ENCODE measurements at places on chromosomes 6 and 20.

- DNase-seq = peak; percentile 50
Observed at GRCh38 chr6:16437984-16438383, 199.6 kb downstream of the GMPR start.

DNA sequence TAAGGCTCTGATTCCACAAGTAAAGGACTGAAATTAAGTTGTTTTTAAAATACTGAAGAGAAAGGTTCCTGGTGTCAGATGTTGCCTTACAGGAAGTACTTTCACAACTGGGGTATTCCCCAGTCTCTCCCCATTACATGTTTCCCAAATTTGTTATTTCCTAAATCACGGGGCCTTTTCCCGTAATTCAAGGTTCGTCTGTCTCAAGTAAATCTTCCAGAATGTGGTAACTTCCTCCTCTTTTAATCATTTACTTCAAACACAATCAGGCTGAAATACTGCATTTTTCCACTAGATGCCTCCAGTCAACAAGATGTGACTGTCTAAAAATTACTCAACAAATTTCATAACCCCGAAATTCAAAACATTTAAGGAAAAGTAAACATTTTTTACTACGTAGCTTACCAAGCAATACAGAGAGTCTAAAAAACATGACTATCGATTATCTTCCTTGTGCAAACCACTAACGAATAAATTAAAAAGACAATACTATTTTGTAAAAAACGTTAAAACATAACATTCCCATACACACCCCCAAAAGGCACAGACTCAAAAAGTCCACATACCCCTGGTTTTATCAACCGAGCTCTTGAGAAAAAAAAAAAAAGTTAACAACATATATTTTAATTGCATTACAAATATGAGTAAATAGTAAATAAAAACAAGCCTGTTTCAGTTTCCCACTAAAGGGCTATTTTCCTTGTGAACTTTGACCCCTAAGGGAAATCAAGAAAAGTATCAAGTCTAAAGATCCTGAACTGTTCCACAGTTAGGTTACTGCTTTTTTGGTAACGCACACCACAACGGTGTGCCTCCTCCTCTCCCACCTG lies 1.7 kb downstream of the SOD2 start:
- no peak for DNase-seq

DNA sequence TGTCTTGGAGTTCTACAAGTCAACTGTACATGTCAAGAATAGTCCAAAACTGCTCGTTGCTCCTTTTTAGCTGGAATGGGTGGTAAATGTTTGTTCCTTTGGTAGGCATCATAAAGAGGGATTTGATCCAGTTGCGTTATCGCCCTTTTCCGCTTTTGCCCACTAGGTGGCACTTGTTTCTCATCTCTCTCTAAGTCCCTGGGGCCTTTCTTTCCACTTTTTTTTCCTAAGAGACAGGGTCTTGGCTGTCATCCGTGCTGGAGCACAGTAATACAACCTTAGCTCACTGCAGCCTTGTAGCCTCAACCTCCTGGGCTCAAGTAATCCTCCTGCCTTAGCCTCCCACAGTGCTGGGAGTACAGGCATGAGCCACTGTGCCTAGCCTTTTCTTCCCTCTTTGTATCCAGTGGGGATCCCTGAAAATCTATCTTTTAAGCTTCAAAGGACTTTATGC lies 20.7 kb downstream of the GTPBP2 start:
- DNase-seq = peak; percentile 11

GRCh38 chr6:116287689-116288282 lies 8.1 kb upstream of the TSPYL1 start:
- DNase-seq = no peak

GRCh38 chr6:33585403-33586107 lies 5.5 kb upstream of the BAK1 start:
- DNase-seq = peak; percentile 90

DNA sequence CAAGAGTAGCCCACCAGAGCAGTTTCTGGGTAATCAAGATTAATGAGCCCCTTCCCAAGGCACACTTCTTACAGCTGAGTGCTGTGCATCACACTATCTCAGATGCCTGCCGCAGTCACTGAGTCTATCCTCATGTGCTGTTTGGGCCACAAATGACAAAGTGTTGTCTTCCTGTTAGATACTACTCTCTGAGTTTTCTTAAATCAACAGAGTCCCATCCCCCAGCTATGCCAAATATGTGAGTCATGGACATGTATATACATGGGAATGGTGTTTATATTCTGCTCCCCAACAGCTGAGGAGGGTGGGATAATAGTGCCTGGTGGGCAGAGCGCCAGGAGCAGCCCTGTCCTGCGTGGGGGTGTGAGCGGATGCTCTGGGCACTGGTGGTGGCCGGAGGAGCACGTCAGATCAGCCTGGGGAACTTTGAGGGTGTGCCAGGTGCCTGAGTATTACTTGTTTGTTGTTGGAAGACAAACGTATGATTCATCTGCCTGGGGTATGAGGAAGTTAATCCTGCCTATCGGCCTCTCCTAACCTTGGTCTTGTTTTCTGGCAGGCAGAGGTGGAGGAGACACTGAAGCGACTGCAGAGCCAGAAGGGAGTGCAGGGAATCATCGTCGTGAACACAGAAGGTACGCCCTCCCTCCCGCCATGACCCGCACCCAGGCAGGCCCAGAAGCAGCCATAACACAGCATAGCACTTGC lies 9.6 kb downstream of the DYNLRB1 start:
- no peak for DNase-seq

DNA sequence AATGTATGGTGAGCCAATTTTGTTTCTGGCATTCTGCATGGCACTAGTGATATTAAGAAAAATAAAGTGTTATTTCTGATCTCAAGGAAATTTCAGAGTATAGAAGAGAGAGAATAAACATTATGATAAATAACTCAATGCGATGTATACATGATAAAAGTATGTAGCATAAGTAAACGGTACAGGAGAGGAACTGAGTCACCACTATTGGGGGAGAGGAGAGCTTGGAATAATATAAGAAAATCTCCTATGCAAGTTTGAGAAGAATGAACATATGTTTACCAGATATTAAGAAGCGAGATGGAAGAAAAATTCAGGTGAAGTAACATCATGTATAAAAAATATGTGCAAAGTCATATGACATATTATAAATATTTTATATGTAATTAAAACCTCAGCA lies 1230.3 kb upstream of the CITED2 start:
- no peak for DNase-seq

- DNase-seq = no peak
Observed at GRCh38 chr20:58740356-58741308, 48.0 kb downstream of the NPEPL1 start.

GRCh38 chr6:37554480-37554819 lies 54.8 kb upstream of the CCDC167 start:
- DNase-seq = no peak

- no peak for DNase-seq
Observed at GRCh38 chr6:55175078-55176049, 1.0 kb downstream of the HCRTR2 start.

DNA sequence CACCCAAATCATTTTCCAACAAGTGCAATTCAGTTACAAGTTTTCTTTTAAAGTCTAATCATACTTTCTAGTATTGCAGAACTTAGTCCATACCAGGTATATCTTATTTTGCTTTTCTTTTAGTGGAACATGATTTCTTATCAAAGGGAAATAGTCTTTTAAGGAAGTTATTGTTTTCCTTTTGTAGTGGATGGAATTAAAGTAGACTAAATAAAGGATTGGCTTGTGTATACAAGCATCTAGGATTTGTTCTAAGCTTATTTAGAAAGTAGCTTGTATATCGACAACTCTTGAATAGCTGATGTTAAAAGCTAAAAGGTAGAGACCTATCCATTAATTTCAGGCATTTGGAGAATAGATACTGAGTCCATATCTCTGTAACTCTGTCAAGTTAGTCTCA lies 14.8 kb downstream of the DCBLD1 start:
- no peak for DNase-seq

- no peak for DNase-seq
Observed at GRCh38 chr20:6940876-6941275, 173.4 kb downstream of the BMP2 start.

GRCh38 chr20:15100506-15101160 lies 763.2 kb upstream of the FLRT3 start:
- DNase-seq = no peak

DNA sequence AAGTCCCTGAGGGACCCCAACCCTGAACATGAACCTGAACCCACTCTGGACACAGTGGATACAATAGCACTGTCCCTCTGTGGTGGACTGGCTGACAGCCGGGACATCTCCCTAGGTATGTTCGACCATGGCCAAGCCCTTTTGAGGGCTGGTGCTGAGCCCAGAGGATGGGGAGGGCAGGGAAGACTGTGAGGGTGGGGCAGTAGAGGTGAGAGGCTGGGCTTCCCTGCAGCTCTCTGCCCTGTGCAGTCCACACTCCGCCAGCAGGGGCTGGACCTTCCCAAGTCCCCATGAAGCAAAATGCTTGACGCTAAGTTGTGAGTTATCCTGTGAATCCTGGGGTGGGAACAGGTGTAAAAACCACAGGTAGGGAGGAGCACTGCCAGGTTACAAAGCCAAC lies 11.5 kb downstream of the LPIN3 start:
- DNase-seq = no peak

- DNase-seq = no peak
Observed at GRCh38 chr6:101878554-101879276, 485.2 kb downstream of the GRIK2 start.

GRCh38 chr6:75422024-75422639 lies 71.5 kb downstream of the FILIP1 start:
- no peak for DNase-seq

DNA sequence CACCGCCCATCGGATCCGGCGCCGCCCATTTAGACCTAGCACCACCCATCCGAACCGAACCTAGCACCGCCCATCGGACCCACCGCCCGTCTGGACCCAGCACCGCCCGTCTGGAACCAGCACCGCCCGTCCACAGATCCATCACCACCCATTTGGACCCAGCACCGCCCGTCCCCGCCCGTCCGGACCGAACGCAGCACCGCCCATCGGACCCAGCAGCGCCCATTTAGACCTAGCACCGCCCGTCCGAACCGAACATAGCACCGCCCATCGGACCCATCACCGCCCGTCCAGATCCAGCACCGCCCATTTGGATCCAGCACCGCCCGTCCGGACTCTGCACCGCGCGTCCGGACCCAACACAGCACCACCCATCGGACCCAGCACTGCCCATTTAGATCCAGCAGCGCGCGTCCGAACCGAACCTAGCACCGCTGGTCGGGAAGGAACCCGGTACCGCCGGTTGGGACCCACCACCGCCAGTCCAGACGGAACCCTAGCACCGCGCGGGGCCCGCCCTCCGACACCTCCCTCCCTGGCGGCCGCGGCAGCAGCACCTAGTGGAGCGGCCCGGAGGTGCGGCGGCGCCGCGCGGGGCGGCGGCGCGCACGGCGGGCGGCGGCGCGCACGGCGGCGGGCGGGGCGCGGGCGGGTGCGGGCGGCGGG lies 348 bp upstream of the AFDN start:
- no peak for DNase-seq

- DNase-seq = no peak
Observed at GRCh38 chr6:49913636-49914375, 47.5 kb upstream of the CRISP1 start.

GRCh38 chr20:40110311-40110831 lies 578.7 kb downstream of the MAFB start:
- DNase-seq = no peak

- DNase-seq = no peak
Observed at GRCh38 chr6:131042664-131043063, 20.4 kb downstream of the EPB41L2 start.

GRCh38 chr6:89066940-89067646 lies 13.5 kb upstream of the PNRC1 start:
- DNase-seq = no peak

- DNase-seq = no peak
Observed at GRCh38 chr6:13228264-13229204, 99.8 kb downstream of the TBC1D7 start.

DNA sequence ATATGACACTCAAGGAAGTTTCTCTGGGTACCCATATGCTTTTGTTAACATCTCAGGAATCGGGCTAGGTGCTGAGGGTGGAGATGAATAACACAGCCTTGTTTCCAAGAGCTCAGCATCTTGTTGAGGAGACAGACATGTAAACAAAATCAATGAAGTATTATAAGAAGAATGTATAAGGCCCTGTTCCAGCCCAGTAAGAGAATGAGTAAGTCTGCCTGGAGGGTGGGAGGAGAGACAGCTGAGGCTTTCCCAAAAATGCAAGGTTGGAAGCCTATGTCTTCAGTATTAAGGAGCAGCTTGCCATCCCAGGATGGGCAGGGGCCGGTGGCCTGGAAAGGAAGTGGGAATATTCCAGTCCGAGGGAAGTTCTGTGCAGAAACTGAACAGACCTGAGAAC lies 615.3 kb upstream of the BTBD3 start:
- DNase-seq = no peak

- DNase-seq = no peak
Observed at GRCh38 chr6:89792881-89793280, 26.7 kb downstream of the MDN1 start.

DNA sequence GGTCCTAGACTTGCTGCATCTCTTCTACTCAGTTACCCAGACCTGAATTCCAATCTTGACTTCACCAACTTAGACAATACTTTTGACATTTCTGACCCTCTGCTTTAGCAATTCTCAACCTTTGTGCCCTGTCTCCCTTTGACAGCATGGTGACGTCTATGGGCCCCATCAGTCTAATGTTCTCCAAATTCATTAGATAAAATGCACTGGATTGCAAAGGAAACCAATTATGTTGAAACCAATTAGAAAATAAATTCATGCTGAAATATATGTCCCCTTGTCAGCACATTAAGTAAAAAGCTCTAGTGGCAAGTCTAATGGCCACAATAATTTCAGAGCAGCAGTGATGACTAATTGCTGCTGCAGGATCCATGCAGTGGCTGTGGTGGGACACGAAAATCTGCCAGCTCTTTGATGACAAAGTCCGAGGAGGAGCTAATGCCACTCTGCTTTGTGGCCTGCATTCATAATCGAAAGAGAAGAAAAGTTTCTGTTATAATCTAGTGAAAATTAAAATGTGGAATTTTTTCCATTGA lies 64.0 kb downstream of the BFSP1 start:
- no peak for DNase-seq

DNA sequence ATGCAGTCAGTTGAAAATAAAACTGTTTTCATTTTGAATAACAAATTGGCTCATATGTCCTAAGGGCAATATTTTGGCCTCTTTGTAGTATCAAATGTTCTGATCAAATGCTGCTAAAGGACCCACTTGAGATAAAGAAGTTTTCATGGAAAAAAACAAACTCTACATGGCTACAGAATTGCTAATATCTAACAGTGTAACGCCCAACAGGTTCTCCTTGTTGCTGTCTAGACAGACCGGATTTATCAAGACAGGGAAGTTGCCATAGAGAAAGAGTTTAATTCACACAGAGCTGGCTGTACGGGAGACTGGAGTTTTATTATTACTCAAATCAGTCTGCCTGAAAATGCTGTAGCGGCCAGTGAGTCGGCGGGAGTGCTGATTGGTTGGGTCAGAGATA lies 19.4 kb upstream of the MAN1A1 start:
- DNase-seq = no peak

GRCh38 chr6:44926556-44926955 lies 401.6 kb upstream of the RUNX2 start:
- no peak for DNase-seq

DNA sequence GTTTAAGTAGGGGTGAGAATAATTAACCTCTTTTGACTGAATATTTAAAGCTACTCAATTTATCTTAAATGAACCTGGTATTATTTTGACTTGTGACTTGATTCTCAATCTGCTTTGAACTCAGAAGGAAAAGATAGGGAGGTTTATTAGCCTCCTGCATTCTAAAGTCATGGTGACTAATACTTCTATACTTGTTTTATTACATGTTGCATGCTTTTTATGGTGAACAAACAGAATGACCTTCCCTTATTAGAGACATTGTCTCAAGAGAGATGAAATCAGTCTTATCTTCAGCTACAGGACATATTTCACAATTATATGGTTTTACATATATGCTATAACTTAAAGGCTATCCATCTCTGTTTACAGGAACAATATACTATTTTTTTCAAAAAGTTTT lies 336.9 kb downstream of the KHDRBS2 start:
- no peak for DNase-seq
